ENCODE measurements at places on chromosomes 16 and 17. TPM values are rescaled to one million over a fixed set of nuclear protein-coding genes. Genes with fewer than 3 reads are reported as not detected.

Gene TAC4
- not detected for total RNA-seq

Gene RDM1
- total RNA-seq = not detected

Gene SNTB2
- total RNA-seq = 11.4 TPM

Gene FOXL1
- not detected for total RNA-seq

Gene KCNH6
- not detected for total RNA-seq

Gene CCL16
- not detected for total RNA-seq

DNA sequence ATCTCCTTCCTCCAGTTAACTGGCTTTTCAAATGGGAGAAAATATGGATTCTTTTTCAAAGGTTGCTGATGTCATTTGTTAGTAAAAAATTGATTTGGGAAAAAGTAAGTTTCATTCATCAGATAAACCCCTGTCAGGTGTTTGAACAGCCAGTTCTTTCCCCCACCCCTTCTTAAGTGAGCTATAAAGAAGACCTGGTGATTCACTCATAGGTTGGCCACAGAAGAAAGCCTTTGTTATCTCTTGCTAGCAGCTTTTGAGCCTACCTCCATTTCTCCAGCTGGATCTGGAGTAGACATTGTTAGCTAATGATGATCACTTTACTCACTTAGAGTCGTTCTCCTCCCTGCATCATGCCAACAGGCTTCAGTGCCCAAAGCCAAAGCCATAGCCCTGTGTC is 63.0 kb downstream of the NLK start:
- no peaks in the 10 kb centered on the region for H3K36me3 ChIP-seq
- H3K4me1 ChIP-seq = no peaks in the 10 kb centered on the region
- H3K4me3 ChIP-seq = no peak overlapping the region
- no peak overlapping the region for H3K27ac ChIP-seq

DNA sequence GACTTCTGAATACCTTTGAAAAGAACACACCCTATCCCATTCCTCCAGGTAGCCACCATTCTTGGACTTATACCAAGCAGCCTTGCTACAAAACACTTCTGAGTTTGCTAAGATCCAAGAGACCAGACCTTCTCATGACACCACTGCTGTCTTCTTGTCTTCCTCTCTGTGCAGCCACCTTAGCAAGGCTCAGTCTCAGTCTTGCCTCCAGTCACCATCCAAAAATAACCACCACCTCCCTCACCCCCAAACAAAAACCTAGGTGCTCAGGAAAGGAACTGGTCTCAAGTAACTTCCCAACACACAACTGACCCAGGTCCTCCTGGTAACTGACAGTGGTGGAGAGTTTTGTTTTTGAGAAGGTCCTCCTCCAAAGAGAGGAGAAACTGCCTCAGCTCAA is 90.9 kb upstream of the CORO6 start:
- no peaks in the 10 kb centered on the region for H3K27me3 ChIP-seq
- H3K36me3 ChIP-seq = peaks cover 2% of the 10 kb centered on the region
- H3K4me1 ChIP-seq = peaks cover 23% of the 10 kb centered on the region
- H3K4me3 ChIP-seq = no peak overlapping the region
- H3K27ac ChIP-seq = no peak overlapping the region

DNA sequence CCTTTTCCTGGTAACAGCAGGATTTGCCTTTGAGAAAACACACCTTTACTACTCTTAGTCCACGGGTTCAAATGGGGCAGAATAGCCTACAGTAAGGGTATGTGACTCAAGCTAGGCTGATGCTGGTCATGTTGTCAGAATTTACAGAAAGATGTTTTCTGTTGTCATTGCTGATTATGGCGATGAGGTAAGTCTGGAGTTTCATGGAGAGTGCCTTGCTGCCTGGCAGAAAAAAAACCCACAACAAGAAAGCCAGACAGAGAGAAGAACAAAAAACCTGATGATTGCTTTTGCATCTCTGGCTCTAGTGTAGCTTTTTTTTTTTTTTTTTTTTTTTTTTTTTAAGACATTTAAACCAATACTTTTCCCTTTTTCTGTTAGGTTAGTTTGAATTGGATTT is 47.9 kb downstream of the SLC6A4 start:
- no peak for DNase-seq
- H3K27me3 ChIP-seq = no peaks in the 10 kb centered on the region
- H3K27ac ChIP-seq = no peak overlapping the region
- no peaks in the 10 kb centered on the region for H3K4me1 ChIP-seq

DNA sequence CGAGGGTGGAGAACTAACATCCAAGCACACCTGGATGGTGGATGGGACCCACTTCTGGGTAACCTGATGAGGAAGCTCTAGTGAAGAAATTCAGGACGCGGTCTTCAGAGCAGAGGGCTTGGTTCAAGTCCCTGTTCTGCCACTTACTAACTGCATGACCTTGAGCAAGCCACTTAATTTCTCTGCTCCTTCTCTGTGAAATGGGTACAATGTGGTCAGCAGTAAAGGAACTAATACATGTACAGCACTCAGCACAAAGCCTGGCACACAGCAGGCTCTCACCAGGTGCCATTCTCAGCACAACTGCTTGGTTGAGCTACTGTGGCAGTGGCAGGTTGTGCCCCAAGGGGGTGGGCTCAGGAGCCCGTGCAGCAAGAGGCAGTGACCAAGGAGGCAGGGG is 1.9 kb upstream of the OSBPL7 start:
- H3K27me3 ChIP-seq = no peaks in the 10 kb centered on the region
- no peak overlapping the region for H3K4me3 ChIP-seq
- no peak overlapping the region for H3K27ac ChIP-seq
- no peak for DNase-seq
- peaks cover 62% of the 10 kb centered on the region for H3K36me3 ChIP-seq

DNA sequence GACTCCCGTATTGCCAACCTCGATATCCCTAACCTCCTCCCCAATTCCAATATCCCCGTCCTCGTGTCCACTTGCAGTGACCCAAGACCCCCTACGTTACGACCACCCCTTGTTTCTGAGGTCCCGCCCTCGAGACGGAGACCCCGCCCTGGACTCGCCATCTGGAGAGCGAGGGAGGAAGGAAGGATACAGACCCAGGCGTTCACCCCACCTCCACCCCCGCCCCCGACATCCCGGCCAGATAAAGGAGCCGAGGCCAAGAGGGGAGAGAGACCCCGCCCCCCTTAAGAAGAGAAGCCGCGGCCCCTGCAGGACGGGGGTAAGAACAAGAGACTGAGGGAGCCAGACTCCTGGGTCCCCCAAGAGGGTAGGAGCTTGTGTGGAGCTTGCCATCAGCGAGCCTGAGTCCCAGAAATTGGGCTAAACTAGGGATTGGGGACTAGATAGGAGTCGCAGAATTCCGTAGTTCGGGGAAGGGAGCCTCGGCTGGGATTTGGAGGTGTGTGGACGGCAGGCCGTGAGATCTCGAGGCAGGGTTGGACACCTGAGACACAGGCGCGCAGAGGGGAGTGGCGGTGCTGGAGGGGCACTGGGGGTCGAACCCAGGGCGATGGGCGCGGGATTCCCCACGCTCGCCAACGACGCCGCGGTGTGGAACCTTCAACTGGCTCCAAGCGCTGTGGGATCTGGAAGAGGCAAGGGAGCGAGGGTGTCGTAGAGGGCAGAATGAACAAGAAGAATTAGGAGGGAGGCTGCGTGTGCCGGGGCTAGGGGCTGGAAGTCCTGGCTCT is at the start of gene BCL6B:
TSS of gene BCL6B (plus strand) at position 270 of the 791 bp plus-strand sequence. CDS start 622 bp downstream, outside the sequence.
- H3K27ac ChIP-seq = no peak within 1 kb of the TSS
- H3K4me3 ChIP-seq = peak within 1 kb of the TSS; percentile 44
- H3K36me3 ChIP-seq = no peaks in the 10 kb centered on the region
- H3K4me1 ChIP-seq = peaks cover 42% of the 10 kb centered on the region
- no peak for DNase-seq

- DNase-seq = no peak
- H3K4me3 ChIP-seq = no peak overlapping the region
- H3K27me3 ChIP-seq = peaks cover 3% of the 10 kb centered on the region
- H3K27ac ChIP-seq = no peak overlapping the region
- no peaks in the 10 kb centered on the region for H3K36me3 ChIP-seq
- no peaks in the 10 kb centered on the region for H3K4me1 ChIP-seq
These were observed 63.9 kb downstream of the SHISA9 start for GRCh38 chr16:12965274-12965804.

GRCh38 chr17:5203178-5203907 is 11.7 kb upstream of the ZNF594 start:
- H3K27me3 ChIP-seq = no peaks in the 10 kb centered on the region
- no peaks in the 10 kb centered on the region for H3K36me3 ChIP-seq
- H3K4me1 ChIP-seq = peaks cover 3% of the 10 kb centered on the region
- H3K27ac ChIP-seq = no peak overlapping the region
- DNase-seq = no peak

GRCh38 chr16:20385844-20386832 is 18.4 kb downstream of the PDILT start:
- peaks cover 7% of the 10 kb centered on the region for H3K27me3 ChIP-seq
- peak; percentile 36 for DNase-seq
- H3K27ac ChIP-seq = no peak overlapping the region
- H3K36me3 ChIP-seq = no peaks in the 10 kb centered on the region
- peaks cover 6% of the 10 kb centered on the region for H3K4me1 ChIP-seq
- H3K4me3 ChIP-seq = no peak overlapping the region

DNA sequence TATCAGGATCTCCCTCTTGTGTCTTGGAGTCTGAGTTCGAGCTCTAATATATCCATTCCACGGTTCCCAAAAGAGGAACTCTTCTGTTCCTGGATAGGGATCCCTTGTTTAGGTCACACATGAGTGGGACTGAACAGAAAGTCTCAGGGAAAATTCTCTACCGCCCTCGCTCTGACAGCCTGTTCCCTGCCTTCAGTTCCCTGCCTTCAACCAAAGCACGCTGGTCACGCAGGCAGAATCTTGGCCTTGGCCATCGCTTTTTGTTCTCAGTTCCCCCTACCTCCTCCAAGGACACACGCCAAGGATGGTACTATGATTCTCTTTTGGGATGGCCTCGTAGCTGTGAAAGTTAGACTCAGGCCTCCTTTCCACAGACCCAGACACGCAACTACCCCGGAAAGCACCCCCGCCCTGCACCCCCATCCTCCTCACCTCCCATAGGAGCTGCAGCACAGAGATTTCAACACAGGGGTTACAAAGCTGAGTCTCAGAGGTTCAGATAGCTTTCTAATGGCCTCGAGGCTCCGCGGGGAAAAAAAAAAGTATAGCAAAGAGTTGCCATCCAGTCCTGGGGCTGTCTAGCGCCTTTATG is 1.5 kb upstream of the SHISA6 start:
- H3K27ac ChIP-seq = no peak overlapping the region
- peaks cover 8% of the 10 kb centered on the region for H3K27me3 ChIP-seq
- H3K4me1 ChIP-seq = no peaks in the 10 kb centered on the region
- H3K36me3 ChIP-seq = no peaks in the 10 kb centered on the region

- peaks cover 26% of the 10 kb centered on the region for H3K4me1 ChIP-seq
- H3K4me3 ChIP-seq = no peak overlapping the region
These were observed 145.3 kb downstream of the IRF8 start for GRCh38 chr16:86044241-86044671.

Data from CD4-positive, alpha-beta T cell (primary cell).